ENCODE measurements at places on chromosomes 12 and 14. TPM values are rescaled to one million over a fixed set of nuclear protein-coding genes. Genes with fewer than 3 reads are reported as not detected.

DNA sequence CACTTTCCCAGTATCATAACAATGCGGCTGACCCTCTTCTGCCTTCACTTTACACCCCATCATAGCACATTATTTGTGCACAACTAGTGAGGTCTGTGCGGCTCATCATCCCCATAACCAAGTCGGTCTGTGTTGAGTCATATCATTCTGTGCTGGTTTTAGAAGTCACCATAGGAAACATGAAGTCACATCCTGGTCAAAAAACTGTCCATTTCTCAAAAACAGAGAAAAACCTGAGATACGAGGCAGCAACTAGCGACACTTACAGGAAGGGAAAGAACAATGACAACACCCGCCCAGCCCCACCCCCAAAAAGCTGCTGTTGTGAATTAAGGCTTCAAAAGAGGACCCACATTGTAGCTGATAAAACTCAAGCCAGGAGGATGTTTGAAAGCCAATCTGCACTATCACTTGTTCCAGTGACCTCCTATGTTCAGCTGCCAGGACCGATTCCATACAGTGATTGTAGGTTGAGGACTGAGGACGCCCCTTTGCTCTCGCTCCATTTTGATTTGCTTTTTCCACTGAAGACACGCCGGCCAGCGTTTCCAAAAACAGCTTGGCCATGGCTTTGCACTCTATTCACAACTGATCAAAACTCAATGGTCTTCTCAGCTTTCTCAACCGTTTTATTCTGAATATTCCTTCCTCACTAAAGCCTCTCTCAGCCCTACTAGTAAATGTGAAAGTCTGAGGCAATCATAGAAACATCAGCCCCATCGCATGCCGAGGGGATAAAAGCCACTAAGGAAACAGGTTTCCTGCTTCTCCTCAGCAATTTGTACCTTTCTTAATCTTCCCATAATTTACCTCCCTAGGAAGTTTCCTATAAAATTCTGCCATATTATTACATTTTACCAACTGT is 87.5 kb downstream of the DUSP16 start:
- no peak for DNase-seq

DNA sequence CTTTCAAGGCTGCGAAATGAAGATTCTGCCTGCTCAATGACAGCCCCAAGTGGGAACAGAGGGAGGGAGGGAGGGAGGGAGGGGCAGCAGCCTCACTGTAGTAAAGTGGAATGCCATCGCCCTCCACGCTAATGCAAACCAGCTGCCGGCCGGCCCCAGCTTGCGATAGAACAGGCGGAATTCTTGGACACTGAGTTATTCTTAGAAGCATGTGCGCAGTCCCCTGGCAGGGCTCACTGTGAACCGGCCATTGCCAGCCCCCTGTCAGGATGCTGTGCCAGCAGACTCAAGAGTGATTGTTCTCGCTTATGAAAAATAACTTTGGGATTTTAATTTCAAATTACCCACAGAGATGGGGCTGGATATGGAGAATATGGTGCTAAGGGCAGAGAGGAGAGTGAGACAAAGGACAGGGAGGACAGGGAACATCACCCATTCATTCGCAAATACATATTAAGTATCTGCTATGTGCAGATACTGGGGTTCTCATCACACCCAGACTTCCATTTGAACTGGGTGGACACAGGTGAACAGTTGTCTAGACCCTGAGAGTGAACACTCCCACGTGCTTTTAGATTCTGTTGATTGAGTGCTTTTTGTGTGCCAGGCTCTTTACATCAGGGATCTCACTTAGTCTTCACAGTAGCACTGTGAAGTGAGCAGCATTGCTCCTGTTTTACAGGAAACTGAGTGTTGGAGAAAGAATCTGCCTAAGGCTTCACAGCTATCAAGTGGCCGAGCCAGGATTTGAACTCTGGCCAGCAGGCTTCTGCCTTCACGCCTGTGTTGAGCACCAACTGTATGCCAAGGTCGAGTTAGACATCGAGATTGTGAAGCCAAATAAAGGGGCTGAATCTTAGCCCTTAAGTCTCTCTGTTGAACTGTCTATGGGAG is 192.9 kb downstream of the C12orf75 start:
- DNase-seq: no peak

GRCh38 chr12:108649126-108649525 is 15.4 kb upstream of the SELPLG start:
- DNase-seq: no peak

DNA sequence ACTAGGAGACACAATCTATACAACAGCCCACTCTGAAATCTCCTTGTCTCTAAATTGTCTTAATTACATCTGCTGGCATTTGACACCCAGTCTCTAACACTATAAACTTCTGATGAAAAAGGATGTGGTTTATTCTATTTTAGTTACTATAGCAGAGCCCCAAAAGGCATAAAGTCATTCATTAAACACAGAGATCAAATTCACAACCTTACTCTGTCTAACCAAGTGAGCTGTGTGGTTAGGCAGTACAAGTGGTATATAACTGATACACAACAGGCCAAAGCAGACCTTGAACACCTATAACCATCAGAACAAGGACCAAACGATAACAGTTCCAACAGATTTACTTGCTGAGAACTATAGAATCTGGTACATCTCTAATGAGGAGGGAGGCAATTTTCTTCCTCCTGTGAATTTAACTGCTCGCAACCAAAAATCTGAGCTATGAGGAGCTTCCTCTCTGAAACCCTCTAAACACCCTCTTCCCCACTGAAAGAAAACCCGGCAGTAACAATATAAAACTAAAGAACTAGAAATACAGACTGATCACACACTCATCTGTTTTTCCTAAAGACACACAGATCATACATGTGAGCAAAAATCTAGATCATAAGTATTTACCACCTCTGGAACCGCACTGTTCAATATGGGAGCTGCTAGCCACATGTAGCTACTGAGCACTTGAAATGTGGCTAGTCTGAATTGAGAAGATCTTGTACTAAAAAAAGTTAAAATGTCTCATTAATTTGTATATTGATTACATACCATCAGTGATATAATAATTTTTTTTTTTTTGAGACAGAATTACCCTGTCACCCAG is 17.7 kb downstream of the SPPL3 start:
- DNase-seq: no peak

DNA sequence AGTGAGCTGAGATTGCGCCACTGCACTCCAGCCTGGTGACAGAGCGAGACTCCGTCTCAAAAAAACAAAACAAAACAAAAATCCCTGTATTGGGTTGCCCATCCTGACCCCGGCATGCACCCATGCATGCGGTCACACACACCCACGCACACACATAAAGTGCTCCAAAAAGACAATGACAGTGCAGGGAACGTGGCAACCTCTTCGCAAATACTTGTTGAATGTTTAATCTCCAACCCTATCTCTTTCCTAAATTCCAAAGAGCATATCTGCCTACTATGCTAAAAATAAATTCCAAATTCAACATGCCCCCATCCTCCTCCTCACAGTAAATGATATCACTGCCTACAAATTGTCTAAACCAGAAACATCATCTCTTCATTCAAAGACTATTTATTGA is 13.5 kb downstream of the SLC7A7 start:
- DNase-seq: no peak

GRCh38 chr12:61536117-61536516 is 724.1 kb upstream of the USP15 start:
- DNase-seq: no peak

DNA sequence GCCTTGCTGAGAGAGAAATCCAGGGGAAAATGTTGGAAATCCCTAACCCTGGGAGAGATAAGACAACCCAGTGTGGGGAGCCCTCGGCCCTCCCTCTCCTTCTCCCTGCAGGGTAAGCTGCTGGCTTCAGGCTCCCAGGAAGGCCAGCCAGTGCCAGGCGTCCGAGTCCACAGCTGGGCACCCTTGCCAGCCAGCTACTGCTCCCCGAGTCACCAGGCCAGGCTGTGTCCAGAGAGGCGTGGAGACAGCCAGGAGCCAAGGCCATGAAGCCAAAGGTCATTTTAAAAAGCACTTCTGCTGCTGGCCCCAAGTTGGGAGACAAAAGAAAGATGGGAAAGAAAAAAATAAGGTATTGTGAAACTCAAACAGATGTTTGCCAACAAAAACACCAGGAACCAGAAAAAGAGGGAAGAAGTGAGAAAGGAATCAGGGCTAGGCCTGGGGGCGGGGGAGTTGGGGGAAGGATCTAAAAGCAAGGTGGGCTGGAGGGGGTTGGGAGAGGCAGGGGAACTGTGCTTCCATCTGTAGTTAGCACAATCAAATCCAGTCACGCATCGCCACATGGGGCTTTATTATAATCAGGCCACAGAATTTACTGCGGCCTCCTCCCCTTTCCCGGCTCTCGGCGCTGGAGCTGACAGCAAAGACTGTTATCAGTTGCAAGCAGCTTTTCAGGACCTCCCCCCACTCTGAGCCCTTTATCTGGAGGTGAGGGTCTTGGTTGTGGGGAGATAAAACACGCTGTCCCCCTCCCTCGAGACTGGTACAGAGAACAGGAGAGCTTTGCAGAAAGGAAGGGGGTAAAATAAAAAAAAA is 33.5 kb downstream of the RBM19 start:
- DNase-seq: no peak

DNA sequence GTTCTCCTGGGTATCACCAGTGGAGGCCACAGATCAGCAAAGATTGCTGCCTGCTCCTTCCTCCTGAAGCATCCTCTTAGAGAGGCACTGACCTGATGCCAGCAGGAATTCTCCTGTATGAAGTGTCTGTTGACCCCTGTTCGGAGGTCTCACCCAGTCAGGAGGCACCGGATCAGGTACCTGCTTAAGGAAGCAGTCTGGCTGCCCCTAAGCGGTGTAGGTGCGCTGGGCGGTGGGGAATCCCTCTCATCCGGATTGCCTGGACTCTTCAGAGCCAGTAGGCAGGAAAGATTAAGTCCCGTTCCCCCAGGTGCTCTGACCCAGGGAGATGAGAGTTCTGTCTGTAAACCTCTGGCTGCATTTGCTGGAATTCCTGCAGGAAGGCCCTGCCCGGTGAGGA is 455.2 kb downstream of the CCDC91 start:
- no peak for DNase-seq

DNA sequence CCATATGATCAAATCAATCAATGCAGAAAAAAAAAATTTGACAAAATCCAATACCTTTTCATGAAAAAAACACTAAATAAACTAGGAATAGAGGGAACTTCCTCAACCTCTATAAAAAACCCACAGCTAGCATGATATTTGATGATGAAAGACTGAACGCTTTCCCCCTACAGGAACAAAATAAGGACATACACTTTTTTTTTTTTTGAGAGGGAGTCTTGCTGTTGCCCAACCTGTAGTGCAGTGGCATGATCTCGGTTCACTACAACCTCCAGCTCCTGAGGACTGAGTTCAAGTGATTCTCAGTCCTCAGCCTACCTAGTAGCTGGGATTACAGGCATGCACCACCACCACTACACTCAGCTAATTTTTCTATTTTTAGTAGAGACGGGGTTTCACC is 17.9 kb upstream of the CAMKK2 start:
- no peak for DNase-seq

GRCh38 chr12:59668674-59669073 is 72.8 kb downstream of the SLC16A7 start:
- DNase-seq: no peak

DNA sequence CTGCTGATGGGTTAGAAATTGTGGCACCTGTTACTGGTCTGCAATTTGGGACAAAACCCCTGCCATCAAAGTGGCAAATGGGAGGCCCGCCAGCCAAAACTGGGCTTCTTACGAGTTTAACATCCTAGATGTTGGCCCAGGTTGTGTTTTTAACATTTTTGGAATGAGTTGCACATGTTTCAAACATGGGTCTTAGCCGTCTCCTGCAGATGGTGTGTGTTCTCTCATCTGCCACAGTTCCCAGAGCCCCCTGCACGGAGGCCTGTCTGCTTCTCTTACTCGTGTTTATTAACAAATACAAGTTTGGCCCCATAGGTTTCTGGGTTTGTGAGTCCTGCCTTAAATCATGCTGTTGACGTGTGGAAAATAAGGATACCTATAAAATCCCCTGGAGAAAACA is 46.5 kb downstream of the CACNA2D4 start:
- DNase-seq: no peak

- no peak for DNase-seq
These were observed 11.1 kb upstream of the CNTN1 start for GRCh38 chr12:40681148-40681547.

DNA sequence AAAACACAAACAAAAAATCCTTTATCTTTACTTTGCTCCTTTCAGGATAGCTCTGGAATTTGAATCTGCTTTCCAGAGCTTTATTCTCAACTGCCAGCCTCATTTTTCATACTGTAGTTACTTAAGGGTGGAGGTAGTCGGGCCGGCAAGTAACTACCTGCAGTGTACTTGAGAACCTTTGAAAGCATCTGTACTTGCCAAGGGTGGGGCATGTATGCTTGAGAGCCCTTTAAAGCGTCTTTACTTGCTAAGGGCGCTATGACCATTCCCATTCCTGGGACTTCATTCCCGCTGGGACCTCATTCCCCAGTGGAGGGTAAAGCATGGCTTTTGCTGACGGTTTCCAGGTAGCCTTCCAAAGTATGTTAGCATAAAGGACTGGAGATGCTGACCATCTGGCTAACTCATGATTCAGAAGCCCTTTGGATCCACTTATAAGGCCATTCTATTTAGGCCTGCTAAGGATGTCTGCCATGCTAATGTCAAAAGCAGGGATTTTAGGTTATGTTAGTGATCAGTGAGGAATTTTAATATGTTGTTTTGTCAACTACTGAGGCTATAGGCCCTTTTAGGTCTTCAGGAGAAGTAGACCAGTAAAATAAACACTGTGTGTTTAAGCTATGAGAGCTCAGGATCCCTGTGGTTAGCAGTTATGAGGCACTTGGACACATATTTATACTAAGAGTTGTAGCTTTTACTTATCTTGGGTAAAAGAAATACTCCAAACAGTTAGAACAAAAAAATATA is 74.9 kb downstream of the CRADD start:
- DNase-seq: no peak

DNA sequence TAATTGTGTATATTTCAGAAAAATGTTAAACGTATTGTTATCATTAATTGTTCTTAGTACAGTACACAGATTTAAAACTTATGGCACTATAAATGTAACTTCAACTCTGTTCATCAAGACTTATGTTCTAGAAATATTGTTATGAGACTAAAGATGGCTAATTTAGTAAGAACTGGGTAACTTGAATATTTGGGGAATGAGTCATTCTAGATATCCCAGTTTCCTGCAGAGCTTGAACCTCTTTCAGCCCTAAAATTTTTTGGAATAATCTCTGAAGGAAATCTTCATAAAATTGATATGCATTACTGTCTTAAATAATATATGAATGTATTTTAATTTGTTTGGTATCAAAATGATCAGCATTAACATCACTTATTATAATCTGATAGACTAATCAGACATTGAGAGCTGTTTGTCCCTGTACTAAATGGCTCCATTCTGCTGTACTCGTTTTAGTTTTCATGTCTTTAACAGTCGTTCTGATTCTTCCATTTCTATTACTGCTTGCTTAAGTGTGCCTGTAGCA is 87.1 kb downstream of the VEZT start:
- no peak for DNase-seq

The CIT gene
- polyA plus RNA-seq: 12.3 TPM

The DICER1 gene
- polyA plus RNA-seq: 17.1 TPM

The EPS8 gene
- polyA plus RNA-seq: 35.2 TPM

The CD69 gene
- polyA plus RNA-seq: not detected

The JPH4 gene
- polyA plus RNA-seq: 0.01 TPM

The ZNF740 gene
- 5.9 TPM for polyA plus RNA-seq

The NID2 gene
- polyA plus RNA-seq: 20.6 TPM

The EML1 gene
- 0.42 TPM for polyA plus RNA-seq

The CDCA3 gene
- 60.2 TPM for polyA plus RNA-seq

The BCL2L14 gene
- not detected for polyA plus RNA-seq

All from mammary epithelial cell (primary cell).